ENCODE measurements at places on chromosomes 7 and 10. TPM values are rescaled to one million over a fixed set of nuclear protein-coding genes. Genes with fewer than 3 reads are reported as not detected.

The VAX1 gene
- total RNA-seq = not detected

The ZP3 gene
- 5.0 TPM for total RNA-seq

The PAX2 gene
- total RNA-seq = 71.3 TPM

The MKX gene
- not detected for total RNA-seq

The CLCN1 gene
- not detected for total RNA-seq

The TACR2 gene
- total RNA-seq = 0.05 TPM

The PRLHR gene
- not detected for total RNA-seq

The WDR86 gene
- total RNA-seq = not detected

The OSBPL3 gene
- total RNA-seq = 42.7 TPM

The PSMA2 gene
- total RNA-seq = 61.6 TPM

The SPDYE5 gene
- total RNA-seq = 0.35 TPM

The H2BK1 gene
- not detected for total RNA-seq

DNA sequence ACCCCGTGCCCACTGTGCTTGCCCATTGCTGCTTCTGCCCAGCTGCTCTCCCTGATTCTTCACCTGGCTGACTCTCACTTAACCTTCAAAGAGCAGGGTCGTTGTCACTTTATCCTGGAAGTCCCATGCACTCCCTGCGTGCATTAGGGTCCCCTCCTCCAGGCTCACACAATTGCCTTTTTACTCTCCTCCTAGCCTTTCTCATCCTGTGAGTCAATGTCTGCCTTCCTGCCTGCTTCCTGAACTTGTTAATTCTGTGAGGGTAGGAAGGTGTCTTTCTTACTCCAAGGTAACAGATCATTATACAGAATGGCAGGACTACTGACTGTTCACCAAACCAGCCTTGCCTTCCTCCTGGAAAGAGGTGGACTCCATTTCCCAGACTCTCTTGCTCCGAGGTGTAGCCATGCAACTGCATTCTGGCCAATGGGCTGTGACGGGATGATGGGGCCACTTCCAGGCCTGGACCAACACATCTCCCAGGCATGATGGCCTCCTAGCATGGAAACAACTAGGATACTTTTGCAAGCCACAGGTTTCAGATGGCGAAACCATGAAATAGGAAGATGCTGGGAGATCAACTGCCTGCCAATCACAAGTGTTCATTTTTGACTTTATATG lies 54.7 kb downstream of the ARHGAP22 start:
- no peak for DNase-seq

DNA sequence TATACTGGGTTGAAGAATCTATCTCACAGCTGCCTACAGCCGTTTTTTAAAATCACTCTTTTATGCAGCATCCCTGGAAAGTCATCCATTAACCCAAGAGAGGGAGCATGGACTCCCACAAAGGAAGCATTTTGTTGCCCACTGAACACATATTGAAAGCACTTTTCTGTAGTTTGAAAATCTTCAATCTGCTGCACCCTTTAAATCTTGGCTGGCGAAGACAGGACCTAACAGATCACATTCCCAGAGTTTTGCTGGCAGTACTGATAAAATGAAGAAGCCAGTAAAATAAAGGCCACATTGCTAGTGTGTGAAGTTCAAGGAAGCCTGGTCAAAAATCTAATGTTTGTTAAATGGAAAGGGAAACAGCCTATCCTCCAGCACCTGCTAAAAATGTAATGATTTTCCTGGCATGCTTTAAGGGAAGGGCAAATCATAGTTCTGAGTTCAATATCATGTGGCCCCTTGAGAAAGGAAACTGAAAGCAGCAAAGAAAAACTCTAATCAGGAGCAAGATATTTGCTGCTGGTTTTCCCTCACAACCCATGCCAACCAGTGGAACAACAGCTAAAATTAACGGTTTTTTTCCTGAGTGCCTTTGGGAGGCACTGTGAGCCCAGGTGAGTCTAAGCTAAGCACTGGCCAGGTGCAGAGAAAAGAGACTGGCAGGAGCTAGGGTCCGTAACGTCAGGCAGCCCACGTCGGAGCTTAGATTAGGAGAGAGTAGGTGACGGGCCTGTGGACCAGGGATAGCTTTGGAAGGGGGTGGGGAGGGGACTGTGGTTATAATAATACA lies 97.9 kb upstream of the PALS2 start:
- peak; percentile 24 for DNase-seq

DNA sequence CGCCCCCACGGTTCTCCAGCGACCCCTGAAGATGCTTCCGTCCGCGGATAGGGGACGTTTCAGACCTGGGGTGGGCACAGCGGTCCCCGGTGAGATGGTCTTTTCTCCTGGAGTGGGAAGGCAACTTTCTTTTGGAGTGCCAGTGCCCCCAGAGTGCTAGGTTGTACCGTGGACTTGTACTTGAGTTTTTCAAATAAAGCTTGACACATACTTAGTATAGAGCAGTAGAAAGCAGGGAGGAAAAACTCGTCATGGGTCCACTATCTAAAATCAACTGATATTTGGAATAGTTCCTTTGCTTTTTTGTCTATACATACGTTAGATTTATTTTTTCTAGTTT lies 28.4 kb downstream of the RBM20 start:
- no peak for DNase-seq

GRCh38 chr7:98398567-98399372 lies 2.1 kb downstream of the BAIAP2L1 start:
- DNase-seq = peak; percentile 63

- DNase-seq = no peak
Observed at GRCh38 chr7:44824894-44825526, 22.9 kb downstream of the H2AZ2 start.

DNA sequence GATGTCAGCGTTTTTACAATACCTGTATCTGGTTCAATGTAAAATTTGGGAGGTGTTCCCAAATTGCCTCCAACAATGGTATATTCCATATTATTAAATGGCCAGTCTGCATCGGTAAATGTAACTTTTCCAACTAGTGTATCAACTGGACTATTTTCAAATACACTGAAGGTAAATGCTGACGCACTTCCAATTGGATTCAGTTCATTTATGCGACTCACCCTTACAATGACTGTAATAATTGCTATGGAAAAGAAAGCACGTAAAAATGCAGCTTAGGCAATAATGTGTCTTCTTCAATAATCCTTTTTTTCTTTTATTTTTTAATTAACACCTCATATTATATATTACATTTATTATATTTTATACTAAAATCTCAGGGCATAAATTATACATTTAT lies 209.1 kb downstream of the HGF start:
- DNase-seq = no peak

DNA sequence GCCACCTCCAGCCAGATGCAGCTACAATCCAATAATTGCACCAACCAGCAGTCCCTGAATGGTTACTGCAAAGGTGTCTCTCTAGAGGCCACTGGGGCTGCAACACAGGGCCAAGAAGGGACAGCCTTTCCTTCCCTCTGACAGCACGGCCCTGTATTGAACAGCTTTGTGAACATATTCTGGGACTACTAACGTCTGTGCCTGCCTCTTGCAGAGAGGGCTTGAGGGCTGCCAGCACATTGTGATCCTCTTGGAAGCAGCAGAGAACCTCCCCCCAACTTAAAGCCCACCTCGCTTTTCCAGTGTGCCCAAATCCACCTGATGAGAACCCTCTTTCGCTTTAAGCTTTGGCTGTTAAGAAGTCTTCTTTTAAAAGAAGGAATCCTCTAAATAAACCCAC lies 415.9 kb downstream of the RPS24 start:
- no peak for DNase-seq

DNA sequence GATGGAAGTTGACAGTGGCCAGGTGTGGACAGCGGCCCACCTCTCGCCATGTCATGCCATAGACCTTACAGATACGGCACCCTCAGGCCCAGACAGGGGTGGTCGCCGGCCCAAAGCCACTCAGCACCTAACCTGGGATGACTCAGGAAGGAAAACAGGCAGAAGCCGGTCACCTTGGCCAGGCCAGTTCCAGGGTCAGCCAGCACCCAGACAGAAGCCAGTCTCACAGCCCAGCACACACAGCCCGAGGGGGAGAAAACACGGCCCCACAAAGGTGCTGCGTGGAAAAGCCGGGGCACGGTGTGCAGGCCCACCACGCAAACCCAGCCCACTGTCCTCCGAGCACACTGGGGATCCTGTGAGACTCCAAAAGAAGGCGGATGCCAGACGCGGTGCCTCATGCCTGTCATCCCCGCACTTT lies 95.2 kb upstream of the DNAAF5 start:
- DNase-seq = no peak

DNA sequence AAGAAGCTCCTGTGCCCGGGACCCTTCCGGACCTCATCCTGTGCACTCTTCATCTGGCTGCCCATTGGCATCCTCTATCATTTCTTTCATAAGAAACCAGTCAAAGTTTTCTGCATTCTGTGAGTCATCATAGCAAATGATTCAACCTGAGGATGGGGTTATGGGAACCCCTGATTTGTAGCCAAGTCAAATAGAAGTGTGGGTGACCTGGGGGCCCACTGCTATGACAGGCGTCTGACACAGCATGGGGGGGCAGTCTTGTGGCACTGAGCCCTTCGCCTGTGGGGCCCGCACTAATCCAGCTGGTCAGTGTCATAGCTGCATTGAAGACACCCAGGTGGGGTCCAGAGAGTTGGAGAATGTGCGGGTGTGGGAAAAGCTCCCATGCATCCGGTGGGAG lies 230.4 kb downstream of the USP6NL start:
- DNase-seq = no peak

DNA sequence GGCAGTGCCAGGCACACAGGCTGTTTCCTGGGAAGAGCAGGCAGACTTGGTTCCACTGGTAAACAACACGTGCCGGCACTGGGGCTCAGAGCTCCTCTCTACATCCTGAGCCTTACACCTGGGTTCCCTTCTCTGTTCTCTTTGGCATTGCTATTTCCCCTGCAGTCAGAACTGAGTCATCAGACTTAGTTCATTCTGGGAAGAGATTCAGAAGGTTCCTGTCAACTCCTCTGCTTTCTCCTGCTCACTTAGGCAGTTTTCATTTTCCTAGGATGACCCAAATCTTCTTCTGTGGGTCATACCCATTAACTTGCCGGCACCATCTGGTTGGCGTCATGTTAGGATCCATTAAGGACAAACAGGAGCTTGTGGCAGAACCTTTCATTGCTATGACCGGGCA lies 33.4 kb upstream of the LRRC18 start:
- no peak for DNase-seq

GRCh38 chr7:117869374-117869773 lies 3.9 kb downstream of the CTTNBP2 start:
- no peak for DNase-seq

- no peak for DNase-seq
Observed at GRCh38 chr7:73844131-73844547, 1.8 kb upstream of the METTL27 start.

DNA sequence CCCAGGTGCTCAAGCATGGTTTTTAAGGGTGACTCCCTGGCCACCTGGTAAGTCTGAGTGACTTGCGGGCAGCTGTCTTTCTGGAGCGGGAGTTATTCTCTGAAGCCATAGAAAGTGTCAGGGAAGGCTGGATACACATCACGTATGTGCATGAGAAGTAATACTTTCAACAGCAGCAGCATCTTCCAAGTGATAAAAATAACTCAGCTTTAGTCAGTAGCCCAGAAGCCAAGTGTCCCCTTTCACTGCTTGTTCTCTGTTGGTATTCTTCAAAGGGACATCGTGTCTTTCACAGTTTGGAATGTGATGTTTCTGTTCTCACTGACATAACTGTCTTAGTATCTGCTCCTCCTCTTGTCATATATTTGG lies 97.6 kb downstream of the KIAA1217 start:
- DNase-seq = no peak

DNA sequence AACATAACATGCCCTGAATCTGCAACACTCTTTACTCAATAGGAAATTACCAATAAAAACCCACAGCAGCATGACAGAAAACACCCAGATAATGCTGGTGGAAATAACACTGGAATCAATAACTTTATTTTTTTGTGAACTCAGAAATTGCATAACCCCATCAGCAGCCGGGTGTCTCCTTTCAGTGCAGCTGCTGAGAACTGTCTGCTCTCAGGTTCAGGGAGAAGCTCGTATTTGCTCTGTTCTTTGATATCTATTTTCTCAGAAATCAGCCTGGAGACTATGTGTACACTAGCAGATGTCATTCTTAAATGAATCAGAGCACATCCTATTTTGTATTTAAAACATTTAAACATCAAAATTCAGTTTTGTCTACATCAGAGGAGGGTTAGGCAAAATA lies 506.0 kb downstream of the POM121L12 start:
- DNase-seq = no peak

- DNase-seq = no peak
Observed at GRCh38 chr7:123324283-123324682, 124.5 kb upstream of the SLC13A1 start.

GRCh38 chr10:65701168-65701776 lies 1224.6 kb upstream of the LRRTM3 start:
- no peak for DNase-seq

DNA sequence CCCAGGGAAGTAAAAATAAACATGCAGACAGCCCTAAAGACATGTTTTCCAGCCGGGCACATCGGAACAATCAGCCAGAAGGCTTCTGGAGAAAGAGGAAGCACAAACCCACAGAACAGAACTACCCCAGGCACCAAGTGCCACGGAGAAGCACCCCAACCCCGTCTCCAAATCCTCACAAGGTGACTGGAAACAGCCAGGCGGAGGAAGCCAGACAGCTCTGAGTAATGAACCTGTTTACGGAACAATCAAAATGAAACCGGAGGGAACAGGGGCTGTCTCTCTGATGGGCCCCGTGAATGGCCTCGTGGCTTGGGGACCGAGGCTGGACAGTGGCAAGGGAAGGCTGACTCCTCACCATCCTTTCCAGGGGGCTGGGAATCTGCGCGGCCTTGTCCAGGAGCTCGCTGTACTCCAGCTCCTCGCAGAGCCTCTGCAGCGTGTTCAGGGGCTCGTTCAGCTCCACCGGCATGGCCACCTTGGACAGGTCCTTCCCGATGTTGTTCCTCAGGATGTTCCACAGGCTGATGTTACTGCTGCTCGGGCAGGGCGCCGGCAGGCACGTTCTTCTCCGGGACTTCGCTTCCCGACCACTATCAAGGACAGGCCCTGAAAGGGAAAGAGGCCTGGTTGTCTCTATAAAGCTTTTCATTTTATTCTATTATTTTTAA lies 77.0 kb upstream of the GSDME start:
- no peak for DNase-seq

- no peak for DNase-seq
Observed at GRCh38 chr10:30917067-30917466, 114.6 kb downstream of the ZNF438 start.

GRCh38 chr7:134941952-134942351 lies 44.4 kb upstream of the AGBL3 start:
- peak; percentile 47 for DNase-seq

DNA sequence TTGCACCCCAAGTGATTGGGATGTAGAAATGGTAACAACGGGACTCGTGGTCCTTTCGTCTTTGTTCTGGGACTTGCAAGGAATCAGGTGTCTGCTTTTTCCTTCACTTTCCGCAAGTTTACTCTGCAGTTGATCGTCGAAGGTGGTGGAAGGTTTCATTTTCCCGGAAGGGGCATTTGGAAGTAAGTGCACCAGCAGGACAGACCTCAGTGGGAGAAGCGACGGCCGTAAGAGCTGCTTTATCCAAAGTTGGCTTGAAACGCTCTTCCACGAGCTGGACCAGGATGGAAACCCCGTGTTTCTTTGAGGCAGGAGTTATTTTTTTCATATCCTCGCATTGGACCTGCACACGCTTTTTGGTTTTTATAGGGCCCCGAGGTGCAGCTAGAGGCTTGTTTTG lies 1.2 kb downstream of the BRI3 start:
- peak; percentile 38 for DNase-seq

All from renal cortical epithelial cell (primary cell).